ENCODE measurements at places on chromosomes 3 and 15.

GRCh38 chr3:69439643-69440270, 53.9 kb upstream of the FRMD4B start:
- no peak for DNase-seq

- DNase-seq = no peak
Observed at GRCh38 chr3:4150816-4151215, 152.4 kb upstream of the SETMAR start.

- no peak for DNase-seq
Observed at GRCh38 chr3:8853081-8853480, 83.7 kb upstream of the OXTR start.

- DNase-seq = no peak
Observed at GRCh38 chr3:21790466-21790865, 39.5 kb upstream of the ZNF385D start.

- DNase-seq = no peak
Observed at GRCh38 chr15:80953001-80953952, 36.3 kb downstream of the MESD start.

All from BJ (cell line).